ENCODE measurements at places on chromosomes 1 and 21. TPM values are rescaled to one million over a fixed set of nuclear protein-coding genes. Genes with fewer than 3 reads are reported as not detected.

The CELA3B gene
- not detected for total RNA-seq

The ANGPTL3 gene
- not detected for total RNA-seq

The RAB3B gene
- not detected for total RNA-seq

The HCRTR1 gene
- 1.2 TPM for total RNA-seq

The FLG2 gene
- not detected for total RNA-seq

The C1QA gene
- 35.1 TPM for total RNA-seq

The WDTC1 gene
- total RNA-seq, result 66.1 TPM

The ZNF593OS gene
- total RNA-seq, result 4.2 TPM

The IL10 gene
- total RNA-seq, result 0.44 TPM

The IL19 gene
- not detected for total RNA-seq

The KLF17 gene
- total RNA-seq, result not detected

The FNDC5 gene
- 72.8 TPM for total RNA-seq

The CAPN8 gene
- total RNA-seq, result 2.1 TPM

The DOCK7 gene
- 12.9 TPM for total RNA-seq

The CYP4Z1 gene
- 0.22 TPM for total RNA-seq

The CFHR2 gene
- total RNA-seq, result not detected

The ADCY10 gene
- 0.21 TPM for total RNA-seq

The KIAA0040 gene
- total RNA-seq, result 11.0 TPM

The AMY1A gene
- total RNA-seq, result not detected

The NOTCH2NLA gene
- 10.3 TPM for total RNA-seq

The PKN2 gene
- total RNA-seq, result 18.6 TPM

The VHLL gene
- total RNA-seq, result not detected

The ERICH3 gene
- total RNA-seq, result 0.04 TPM

The ZFYVE9 gene
- total RNA-seq, result 32.6 TPM

The HEYL gene
- 10.0 TPM for total RNA-seq

The APCS gene
- not detected for total RNA-seq

The PROK1 gene
- total RNA-seq, result not detected

The TMEM200B gene
- total RNA-seq, result 0.86 TPM

The TENT5C gene
- total RNA-seq, result 11.9 TPM

The NLRP3 gene
- 0.62 TPM for total RNA-seq

The TSPAN2 gene
- 2.1 TPM for total RNA-seq

The HHAT gene
- 0.12 TPM for total RNA-seq

The TMPRSS2 gene
- total RNA-seq, result not detected

The TBX19 gene
- 0.56 TPM for total RNA-seq

The TNFSF18 gene
- total RNA-seq, result 0.21 TPM
